ENCODE measurements at places on chromosomes 13 and 19.

DNA sequence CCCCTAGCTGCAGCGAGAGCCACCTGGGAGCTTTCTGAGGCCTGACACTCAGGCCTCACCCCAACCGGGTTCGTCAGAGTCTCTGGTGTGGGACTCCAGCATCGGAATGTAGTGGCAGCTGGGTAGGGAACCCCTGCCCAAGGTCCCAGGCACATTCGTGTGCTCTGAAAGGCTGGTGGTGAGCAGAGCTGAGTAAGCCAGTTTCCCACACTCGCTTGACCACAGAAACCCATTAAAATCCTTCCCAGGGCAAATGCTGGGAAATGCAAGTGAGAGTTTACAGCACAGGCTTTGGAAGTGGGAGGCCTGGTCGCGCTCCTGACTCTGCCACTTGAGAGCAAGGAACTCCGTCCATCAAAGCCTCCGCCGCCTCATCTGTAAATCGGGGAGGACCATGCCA, 4.2 kb downstream of the TRAPPC6A start:
- no peak for DNase-seq

- no peak for DNase-seq
These were observed 37.0 kb downstream of the ATP12A start for GRCh38 chr13:24717217-24717616.

DNA sequence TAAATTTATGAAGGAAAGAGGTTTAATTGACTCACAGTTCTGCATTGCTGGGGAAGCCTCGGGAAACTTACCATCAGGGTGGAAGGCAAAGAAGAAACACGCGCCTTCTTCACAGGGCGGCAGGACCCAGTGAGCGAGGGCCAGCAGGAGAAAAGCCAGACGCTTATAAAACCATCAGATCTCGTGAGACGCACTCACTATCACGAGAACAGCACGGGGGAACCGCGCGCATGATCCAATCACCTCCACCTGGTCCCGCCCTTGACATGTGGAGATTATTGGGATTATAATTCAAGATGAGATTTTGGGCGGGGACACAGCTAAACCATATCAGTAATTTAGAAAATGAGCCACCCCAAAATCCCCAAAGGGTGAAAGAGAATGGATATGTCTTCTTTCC, 187.1 kb downstream of the RAP2A start:
- no peak for DNase-seq

- no peak for DNase-seq
These were observed 14.4 kb upstream of the CEBPA start for GRCh38 chr19:33316541-33317264.

DNA sequence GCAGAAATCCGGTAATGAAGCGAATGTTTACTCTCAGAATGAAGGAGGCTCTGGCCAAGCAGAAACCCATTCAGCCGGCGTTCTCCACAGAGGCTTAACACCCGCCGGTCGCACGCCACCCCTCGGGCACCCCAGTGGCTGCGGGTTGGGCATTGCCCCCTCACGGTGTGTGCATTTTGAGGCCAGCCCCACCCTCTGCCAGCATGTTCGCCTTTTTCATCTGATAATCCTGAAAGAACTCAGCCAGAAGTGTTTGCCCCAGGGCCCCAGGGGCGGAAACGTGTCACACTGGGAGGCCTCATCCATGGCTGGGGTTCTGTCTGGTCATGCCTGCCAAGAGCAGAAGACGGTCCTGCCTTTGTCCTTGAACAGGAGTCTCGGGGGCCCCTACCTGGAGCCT, 34.2 kb downstream of the COMP start:
- no peak for DNase-seq

GRCh38 chr13:110634558-110634957, 19.2 kb downstream of the NAXD start:
- no peak for DNase-seq

GRCh38 chr13:57992416-57992815, 360.9 kb downstream of the PCDH17 start:
- no peak for DNase-seq

GRCh38 chr13:57409656-57410055, 221.9 kb upstream of the PCDH17 start:
- DNase-seq = no peak

GRCh38 chr19:27833031-27833430, 1379.9 kb downstream of the UQCRFS1 start:
- no peak for DNase-seq

GRCh38 chr13:40993987-40994386, 25.1 kb downstream of the ELF1 start:
- DNase-seq = no peak

GRCh38 chr19:55240713-55241020, 12.1 kb upstream of the TMEM86B start:
- DNase-seq = no peak

All from GM06990 (cell line).